Activated CD8-positive, alpha-beta T cell treated with anti-CD3 and anti-CD28 coated beads for 36 hours (primary cell): ENCODE measurements at places on chromosomes 7 and 10. TPM values are rescaled to one million over a fixed set of nuclear protein-coding genes. Genes with fewer than 3 reads are reported as not detected.

DNA sequence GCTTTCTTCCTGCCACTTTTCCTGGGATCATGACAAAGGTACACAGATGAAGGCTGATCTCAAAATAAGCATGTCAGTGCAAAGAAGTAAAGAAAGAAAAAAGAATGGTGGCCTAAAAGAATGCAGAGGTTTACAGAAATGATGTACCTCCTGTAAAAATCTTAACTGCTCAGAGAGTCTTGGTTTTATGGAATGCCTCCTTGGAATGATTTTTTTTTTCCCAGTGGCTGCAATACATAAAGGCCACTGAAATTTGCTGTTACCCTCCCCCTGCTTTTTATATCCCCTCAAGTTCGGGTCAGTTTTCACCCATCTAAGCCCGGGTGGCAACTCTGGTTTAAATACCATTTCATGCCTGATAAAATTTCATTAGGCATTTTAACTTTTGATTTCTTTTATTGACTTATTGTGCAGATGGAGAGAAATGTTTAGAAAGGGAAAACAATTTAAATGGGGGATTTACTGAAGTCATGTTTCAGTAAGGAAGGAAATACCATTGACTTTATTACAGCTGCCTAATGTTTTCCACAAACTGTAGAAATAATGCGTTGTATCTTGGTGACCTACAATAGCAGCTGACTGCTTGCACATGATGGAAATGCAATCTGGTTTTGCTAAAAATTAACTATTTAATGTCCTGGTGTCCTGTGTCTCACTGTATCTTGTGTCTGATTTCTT is 102.5 kb downstream of the SAMD9 start:
- no peak overlapping the region for H3K4me3 ChIP-seq
- no peaks in the 10 kb centered on the region for H3K36me3 ChIP-seq
- H3K4me1 ChIP-seq, result peaks cover 15% of the 10 kb centered on the region
- no peak overlapping the region for H3K27ac ChIP-seq
- DNase-seq, result no peak

- no peaks in the 10 kb centered on the region for H3K27me3 ChIP-seq
- DNase-seq, result no peak
- no peak overlapping the region for H3K27ac ChIP-seq
- H3K4me3 ChIP-seq, result no peak overlapping the region
- H3K36me3 ChIP-seq, result no peaks in the 10 kb centered on the region
- H3K4me1 ChIP-seq, result no peaks in the 10 kb centered on the region
Observed at GRCh38 chr10:95319239-95319638, 28.4 kb upstream of the PDLIM1 start.

GRCh38 chr7:27459731-27460053 is 203.0 kb downstream of the HIBADH start:
- DNase-seq, result no peak
- H3K4me3 ChIP-seq, result no peak overlapping the region
- no peaks in the 10 kb centered on the region for H3K36me3 ChIP-seq
- H3K4me1 ChIP-seq, result no peaks in the 10 kb centered on the region
- peaks cover 9% of the 10 kb centered on the region for H3K27me3 ChIP-seq

DNA sequence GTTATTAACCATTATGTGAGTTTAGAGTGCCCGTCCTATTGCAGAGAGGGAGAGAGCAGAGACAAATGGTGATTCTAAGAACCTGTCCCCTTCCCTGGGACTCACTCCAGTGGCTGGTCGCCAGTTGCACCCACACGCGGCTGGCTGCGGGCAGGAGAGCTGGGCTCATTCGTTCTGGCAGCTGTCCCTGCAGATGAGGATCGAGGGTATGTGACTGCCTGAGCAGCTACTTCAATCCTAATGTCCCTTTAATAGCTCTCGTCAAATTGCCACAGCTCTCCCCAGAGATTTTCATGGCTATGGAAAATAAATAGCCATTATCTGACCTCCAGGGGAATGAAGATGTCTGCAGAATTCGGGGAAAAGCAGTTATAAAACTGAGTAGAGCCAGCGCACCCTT is 41.6 kb downstream of the RBM28 start:
- DNase-seq, result no peak
- no peaks in the 10 kb centered on the region for H3K27me3 ChIP-seq
- H3K4me1 ChIP-seq, result no peaks in the 10 kb centered on the region

GRCh38 chr10:104049504-104050250 is 36.0 kb downstream of the COL17A1 start:
- H3K27me3 ChIP-seq, result no peaks in the 10 kb centered on the region
- no peak overlapping the region for H3K4me3 ChIP-seq
- no peak overlapping the region for H3K27ac ChIP-seq
- no peaks in the 10 kb centered on the region for H3K4me1 ChIP-seq
- DNase-seq, result no peak

- H3K36me3 ChIP-seq, result no peaks in the 10 kb centered on the region
- H3K4me1 ChIP-seq, result no peaks in the 10 kb centered on the region
- peaks cover 1% of the 10 kb centered on the region for H3K27me3 ChIP-seq
Observed at GRCh38 chr7:132636581-132636980, 60.3 kb upstream of the PLXNA4 start.

DNA sequence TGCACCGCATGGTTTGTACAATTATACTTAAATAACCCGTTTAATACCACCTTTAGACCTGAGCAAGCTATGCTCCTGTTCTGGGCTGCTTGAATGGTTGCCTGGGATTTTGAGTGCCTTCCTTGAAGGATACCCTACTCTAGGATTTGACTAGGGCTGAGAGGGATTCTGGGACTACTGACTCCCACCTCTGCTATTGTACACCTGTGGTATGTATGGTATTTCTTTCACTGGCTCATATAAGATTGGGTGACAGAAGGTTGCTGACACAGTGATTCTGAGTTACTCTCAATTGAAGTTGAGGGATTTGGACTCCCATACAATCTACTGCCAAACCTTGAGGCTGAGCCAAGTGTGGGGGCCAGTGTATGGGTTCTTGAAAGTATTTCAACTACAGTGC is 494.4 kb upstream of the SEMA3D start:
- no peak for DNase-seq
- no peak overlapping the region for H3K27ac ChIP-seq
- no peaks in the 10 kb centered on the region for H3K36me3 ChIP-seq
- no peaks in the 10 kb centered on the region for H3K4me1 ChIP-seq

NYAP1 gene
- total RNA-seq, result 0.38 TPM

SLC29A4 gene
- total RNA-seq, result 2.9 TPM

ACSL5 gene
- 34.1 TPM for total RNA-seq
